ENCODE measurements at places on chromosomes 6 and 20. TPM values are rescaled to one million over a fixed set of nuclear protein-coding genes. Genes with fewer than 3 reads are reported as not detected.

DNA sequence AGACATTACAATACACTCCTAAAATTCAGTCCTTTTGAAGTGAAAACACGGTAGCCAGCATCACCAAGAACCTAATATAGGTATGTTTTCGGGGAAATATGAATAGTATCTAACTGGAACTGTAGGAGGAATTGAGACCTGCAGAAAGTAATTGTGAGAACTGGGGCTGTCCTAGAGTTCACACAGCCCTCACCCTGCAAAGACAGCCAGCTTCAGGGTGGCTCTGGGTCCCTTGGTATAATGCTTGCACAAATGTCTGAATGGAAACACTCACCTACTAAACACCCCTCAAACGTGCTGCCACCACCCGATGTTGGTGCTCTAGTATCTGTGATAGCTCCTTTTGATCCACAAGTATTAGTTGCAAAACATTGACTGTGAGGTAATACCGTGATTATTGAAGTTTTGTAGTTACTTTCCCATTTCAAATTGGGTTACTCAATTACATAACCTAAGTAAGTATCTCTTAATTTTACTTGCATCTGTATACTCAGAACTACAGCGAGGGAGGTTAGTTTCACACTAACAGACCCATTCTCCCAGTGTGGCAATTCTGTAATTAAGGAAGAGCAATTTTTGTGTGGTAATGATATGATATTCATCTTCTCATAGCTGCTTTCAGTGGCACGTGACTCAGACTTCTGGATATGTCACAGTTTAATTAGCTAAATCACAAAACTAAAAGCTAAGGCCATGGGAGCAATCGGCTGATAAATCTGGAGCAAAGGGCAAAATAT, 129.5 kb downstream of the INSM1 start:
- H3K36me3 ChIP-seq = peaks cover 54% of the 10 kb centered on the region
- no peaks in the 10 kb centered on the region for H3K27me3 ChIP-seq
- H3K4me1 ChIP-seq = no peaks in the 10 kb centered on the region
- H3K4me3 ChIP-seq = no peak overlapping the region
- no peak overlapping the region for H3K27ac ChIP-seq

DNA sequence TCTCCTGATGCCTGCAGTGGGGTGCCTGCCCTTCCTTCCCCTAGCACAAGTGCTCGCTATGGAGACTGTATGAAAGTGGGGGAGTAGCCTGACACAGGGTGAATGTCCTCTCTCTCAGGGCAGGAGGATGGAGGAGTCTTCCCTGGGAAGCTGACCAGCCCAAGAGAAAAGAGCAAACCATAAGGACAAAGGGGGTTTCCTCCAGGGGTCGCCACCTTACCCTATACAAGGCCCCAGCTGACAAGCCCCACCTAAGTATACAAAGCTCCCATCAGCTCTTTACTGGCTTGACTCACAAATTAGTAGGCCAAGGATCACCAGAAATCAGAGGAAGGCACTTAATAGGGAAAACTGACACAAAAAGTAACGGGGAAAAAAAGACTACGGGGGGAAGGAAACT, 54.1 kb downstream of the PLAGL1 start:
- no peaks in the 10 kb centered on the region for H3K27me3 ChIP-seq
- no peak overlapping the region for H3K4me3 ChIP-seq
- H3K4me1 ChIP-seq = peaks cover 23% of the 10 kb centered on the region
- H3K36me3 ChIP-seq = peaks cover 3% of the 10 kb centered on the region
- no peak for DNase-seq

DNA sequence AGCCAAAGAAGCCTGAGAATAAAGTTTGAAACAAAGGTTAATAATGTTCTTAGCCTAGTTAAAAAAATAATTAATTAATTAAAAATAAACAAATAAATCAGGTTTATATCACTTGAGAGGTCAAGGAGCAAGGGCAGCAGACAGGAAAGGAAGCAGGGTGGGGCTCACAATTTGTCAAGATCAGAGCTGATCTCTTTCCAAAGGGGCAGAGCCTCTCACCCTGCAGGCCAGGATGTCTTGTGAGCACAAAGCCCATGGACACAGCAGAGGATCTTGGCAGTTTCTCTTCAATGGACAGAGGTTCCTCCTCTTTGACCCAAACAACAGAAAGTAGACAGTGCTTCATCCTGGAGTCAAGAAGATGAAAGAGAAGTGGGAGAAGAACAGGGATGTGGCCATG, 14.9 kb downstream of the ULBP1 start:
- H3K27me3 ChIP-seq = peaks cover 88% of the 10 kb centered on the region
- no peak overlapping the region for H3K27ac ChIP-seq
- no peaks in the 10 kb centered on the region for H3K4me1 ChIP-seq
- H3K36me3 ChIP-seq = no peaks in the 10 kb centered on the region
- H3K4me3 ChIP-seq = no peak overlapping the region
- DNase-seq = no peak

DNA sequence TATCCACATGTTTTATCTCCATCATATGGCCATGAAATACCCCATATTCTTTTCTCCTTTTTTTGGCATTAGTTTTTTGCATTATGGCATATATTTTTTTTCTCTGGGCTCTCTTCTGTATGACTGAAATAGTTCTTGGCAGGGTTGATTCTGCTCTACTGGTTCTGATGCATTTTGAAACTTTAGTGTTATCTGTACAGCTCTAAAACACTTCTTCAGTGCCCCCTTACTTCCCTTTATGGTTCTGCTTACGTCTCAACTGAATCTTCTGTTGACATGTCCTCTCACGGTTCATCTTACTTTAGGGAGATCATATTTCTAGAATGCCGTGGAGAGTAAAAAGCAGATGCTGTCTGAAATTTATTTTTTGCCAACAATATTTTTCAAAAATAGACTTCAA, 23.2 kb upstream of the TXNDC5 start:
- H3K4me1 ChIP-seq = no peaks in the 10 kb centered on the region
- H3K4me3 ChIP-seq = no peak overlapping the region
- H3K27ac ChIP-seq = no peak overlapping the region
- no peaks in the 10 kb centered on the region for H3K36me3 ChIP-seq

DNA sequence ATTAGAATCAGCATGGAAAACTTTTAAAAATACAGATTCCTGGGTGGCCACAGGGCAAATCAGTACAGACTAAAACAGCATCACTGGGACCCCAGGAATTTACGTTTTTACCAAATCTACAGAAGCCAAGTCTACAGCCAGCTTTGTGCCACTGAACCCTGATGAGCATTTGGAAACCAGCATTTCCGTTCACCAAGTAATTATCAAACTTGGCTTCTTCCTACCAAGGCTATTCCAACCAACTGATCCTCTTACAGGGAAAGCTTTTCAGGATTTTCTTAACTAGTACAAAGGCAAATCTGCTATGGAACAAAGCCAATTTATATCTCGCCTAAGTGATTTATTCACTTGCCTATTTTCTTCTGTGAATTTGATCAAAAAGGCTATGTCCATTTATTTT, 47.0 kb downstream of the PLAGL1 start:
- H3K27ac ChIP-seq = no peak overlapping the region
- peaks cover 11% of the 10 kb centered on the region for H3K4me1 ChIP-seq
- H3K4me3 ChIP-seq = no peak overlapping the region
- no peak for DNase-seq

- H3K27ac ChIP-seq = no peak overlapping the region
- H3K27me3 ChIP-seq = peaks cover 2% of the 10 kb centered on the region
- H3K4me1 ChIP-seq = no peaks in the 10 kb centered on the region
- no peak overlapping the region for H3K4me3 ChIP-seq
- DNase-seq = no peak
These were observed 266.3 kb upstream of the ECI2 start for GRCh38 chr6:4401408-4402368.

- H3K27ac ChIP-seq = peak overlapping the region; percentile 94
- peaks cover 9% of the 10 kb centered on the region for H3K4me1 ChIP-seq
- peaks cover 3% of the 10 kb centered on the region for H3K36me3 ChIP-seq
- peak; percentile 97 for DNase-seq
These were observed 339 bp upstream of the GMEB2 start for GRCh38 chr20:63627129-63627750.

DNA sequence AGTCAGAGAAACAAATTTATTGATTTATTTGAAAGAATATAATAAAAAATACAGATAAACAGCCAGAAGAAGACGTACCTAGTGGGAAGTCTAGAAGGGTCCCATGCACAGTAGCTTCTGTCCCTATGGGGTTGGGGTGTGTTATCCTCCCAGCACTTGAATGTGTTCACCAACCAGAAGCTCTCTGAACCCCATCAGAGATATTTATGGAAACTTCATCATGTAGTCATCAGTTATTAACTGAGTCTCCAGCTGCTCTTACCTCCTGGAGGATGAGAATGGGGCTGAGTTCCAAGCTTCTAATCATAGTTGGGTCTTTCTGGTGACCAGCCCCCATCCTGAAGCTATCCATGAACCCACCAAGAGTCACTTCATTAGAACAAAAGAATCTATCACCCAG, 15.4 kb upstream of the USP45 start:
- no peak for DNase-seq
- no peak overlapping the region for H3K4me3 ChIP-seq
- H3K27ac ChIP-seq = no peak overlapping the region
- no peaks in the 10 kb centered on the region for H3K27me3 ChIP-seq
- peaks cover 25% of the 10 kb centered on the region for H3K36me3 ChIP-seq

The KIFC1 gene
- 18.4 TPM for polyA plus RNA-seq

GRCh38 chr6:142839686-142840040, 105.3 kb downstream of the HIVEP2 start:
- H3K36me3 ChIP-seq = no peaks in the 10 kb centered on the region
- H3K4me1 ChIP-seq = peaks cover 9% of the 10 kb centered on the region
- H3K4me3 ChIP-seq = no peak overlapping the region
- H3K27ac ChIP-seq = peak overlapping the region; percentile 60
- no peak for DNase-seq
- H3K27me3 ChIP-seq = no peaks in the 10 kb centered on the region

The PACRG gene
- polyA plus RNA-seq = 1.5 TPM

GRCh38 chr20:58407201-58407873, 18.3 kb downstream of the VAPB start:
- no peaks in the 10 kb centered on the region for H3K36me3 ChIP-seq
- H3K4me1 ChIP-seq = no peaks in the 10 kb centered on the region
- no peak overlapping the region for H3K27ac ChIP-seq
- DNase-seq = no peak
- H3K27me3 ChIP-seq = no peaks in the 10 kb centered on the region
- no peak overlapping the region for H3K4me3 ChIP-seq
